ENCODE measurements at places on chromosomes 16 and 17.

DNA sequence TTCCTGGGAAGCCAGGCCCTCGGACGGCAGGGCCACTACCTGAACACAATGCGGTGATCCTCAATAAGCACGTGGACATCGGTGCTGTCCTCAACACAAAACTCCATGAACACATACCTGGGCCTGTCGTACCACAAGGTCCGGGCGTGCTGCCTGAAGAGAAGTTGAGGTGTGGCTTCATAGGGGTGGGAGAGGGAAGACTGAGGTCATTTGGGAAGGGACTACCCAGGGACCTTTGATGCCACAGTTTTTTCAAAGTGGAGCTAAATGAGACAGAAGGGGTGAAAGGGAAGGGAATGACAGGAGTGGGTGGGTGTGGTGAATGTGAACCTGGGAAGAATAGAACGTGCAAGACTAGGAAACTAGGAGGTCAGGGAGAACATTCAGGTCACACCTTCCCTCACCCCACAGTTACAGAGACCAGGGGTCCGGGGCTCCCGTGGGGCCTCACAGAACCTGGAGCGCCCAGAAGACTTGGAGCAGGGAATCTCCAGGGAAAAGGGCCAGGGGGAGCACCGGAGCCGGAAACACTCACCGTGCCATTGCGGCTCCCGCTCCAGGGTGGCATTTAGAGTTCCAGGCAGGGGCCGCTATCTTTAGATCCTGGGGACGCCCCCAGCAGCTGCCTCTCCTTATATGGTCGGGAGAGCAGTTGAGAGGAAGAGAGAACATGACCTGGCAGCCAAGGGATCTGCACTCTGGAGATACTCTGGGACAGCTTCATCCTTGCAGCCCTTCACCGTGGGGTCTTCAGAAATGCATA is at the start of gene PTGES3L:
Gene PTGES3L (minus strand): TSS at position 570 of the 763 bp plus-strand sequence. CDS start 27 bp downstream, at position 543.
- no peak for DNase-seq

DNA sequence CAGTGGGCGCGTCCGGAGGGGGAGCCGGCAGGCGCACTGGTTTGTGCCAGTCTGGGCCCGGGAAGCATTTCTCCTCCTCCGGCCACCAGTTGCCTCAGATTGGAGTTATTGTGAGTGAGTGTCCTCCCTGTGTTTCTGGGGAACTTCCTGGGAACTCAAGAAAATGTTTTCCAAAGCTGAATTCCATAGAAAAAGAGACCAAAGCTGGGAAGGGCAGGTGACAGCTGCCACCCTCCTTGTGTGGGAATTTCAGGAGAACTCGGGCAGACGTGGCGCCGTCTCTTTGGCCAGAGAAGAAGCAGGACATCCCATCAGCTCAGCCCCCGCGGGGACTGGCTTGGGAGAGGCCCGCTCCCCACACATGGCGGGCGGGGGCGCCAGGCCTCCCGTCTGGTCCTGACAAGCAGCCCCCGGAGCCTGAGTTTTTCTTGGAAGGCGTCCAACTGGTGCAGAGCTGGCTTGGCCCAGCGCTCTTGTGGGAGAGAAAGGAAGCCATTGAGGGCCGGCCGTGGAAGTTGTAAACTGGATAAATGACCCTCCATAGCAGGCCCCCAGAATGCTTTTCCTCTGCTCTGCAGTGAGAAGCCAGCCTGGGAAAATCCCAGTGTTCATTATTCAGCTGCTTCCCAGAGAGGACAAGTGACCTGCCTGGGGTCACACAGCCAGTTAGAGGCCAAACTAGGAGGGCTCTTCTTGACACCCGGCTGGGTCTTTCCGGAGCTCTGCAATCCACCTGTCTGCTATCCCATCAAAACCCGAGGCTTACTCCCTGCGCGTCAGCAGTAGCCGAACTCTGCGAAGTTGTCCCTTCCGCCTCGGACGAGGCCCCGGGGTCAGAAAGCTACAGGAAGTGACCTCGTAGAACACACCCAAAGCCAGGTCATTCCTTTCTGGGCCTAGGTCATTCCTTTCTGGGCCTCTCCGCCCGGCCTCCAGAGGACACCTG is 39.2 kb upstream of the GSE1 start:
- DNase-seq: no peak

DNA sequence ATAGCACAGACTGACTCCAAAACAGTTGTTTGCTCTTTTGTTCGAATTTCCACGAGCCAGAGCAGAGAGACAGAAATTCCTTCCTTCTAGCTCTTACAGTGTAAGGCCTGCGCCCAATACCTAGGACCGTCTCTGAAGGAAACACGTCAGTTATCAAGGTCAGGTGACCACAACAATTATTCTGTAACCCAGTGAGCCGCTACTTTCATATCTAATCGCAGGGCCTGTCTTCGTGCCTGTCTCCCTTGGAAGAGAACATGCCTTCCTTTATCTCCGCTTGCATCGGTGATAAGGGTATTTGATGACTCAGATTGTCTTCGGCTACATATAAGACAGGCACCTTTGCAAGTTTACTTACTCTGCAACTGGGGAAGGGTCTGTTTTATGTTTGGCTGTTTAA is 288.0 kb downstream of the MAF start:
- no peak for DNase-seq

GRCh38 chr16:89268585-89268984 is 51.1 kb downstream of the ZNF778 start:
- no peak for DNase-seq

- DNase-seq: no peak
Observed at GRCh38 chr16:79997257-79997656, 396.7 kb upstream of the MAF start.

All from KG1 (cell line).